ENCODE measurements at places on chromosomes 4 and X.

- DNase-seq, result no peak
These were observed 9.5 kb downstream of the NAF1 start for GRCh38 chr4:163157157-163157556.

DNA sequence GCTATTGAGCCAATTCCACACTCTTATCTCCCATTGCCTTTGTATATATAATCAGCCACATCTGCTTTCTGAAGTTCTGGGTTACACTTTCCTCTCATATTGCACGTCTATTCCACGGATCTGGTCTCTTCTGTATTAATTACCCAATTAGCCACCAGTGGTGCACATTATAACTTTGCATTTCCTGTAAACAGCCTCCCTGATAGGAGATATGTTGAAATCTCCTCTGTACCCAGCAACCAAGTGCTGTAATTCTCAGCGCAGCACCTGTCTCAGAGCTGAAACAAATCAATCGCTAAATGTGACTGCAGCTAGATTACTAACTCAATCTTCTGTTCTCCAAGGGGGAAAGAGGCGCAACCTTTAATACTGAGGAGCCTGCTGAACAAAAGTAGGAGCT lies 326.4 kb downstream of the SLITRK2 start:
- no peak for DNase-seq

GRCh38 chrX:45630078-45630477 lies 429.4 kb upstream of the DIPK2B start:
- no peak for DNase-seq

- DNase-seq, result no peak
These were observed 608.6 kb downstream of the KLHL13 start for GRCh38 chrX:117508021-117508420.

- no peak for DNase-seq
These were observed 63.8 kb downstream of the TBC1D19 start for GRCh38 chr4:26647523-26648224.

DNA sequence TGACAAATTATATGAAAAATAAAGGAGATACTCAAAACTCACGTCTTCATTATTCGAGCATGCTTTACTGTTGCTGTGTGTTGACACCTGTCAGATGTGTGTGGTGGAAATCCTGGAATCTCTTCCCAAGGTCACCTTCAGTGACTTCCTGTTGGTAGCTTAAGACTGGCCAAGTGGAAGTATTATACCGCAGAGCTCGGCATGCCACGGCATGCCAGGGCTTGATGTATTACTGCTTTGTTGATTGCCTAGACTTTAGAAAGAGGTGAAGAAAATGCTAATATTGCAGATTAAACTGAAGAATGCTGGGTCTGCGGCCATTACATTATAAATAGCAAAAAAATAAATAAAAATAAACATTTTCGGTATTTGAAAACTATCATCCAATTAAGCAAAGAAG lies 4.6 kb downstream of the TREX2 start:
- no peak for DNase-seq
